ENCODE measurements at places on chromosomes 4 and X.

DNA sequence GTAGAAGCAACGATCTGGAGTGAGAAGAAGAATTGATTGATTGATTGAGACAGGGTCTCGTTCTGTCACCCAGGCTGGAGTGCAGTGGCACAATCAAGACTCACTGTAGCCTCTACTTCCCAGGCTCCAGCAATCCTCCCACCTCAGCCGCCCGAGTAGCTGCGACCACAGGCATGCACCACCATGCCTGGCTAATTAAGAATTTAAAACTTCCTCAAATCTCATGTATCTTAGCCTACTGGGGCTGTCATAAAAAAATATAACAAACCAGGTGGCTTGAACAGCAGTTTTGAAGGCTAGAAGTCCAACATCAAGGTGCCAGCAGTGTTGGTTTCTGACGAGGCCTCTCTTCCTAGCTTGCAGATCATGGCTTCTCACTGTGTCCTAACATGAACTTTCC is 18.3 kb upstream of the TBC1D9 start:
- no peak for DNase-seq

DNA sequence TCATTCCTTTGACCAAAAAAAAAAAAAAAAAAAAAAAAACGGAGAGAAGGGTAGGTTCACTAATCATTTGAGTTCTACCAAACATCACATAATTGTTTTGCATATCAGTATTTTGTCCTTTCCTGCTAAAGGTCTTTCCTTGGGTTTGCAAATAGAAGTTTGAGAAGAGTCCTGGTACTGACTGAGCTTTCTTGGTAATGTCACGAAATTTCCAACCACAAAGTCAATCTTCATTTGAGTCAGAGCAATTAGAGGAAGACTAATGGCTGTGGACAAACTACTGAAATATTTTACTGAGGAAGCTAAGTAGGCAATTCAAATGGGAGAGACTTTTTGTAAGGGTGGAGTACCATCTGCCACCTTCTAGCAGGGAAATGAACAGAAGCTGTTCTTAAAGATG is 21.7 kb upstream of the CD40LG start:
- no peak for DNase-seq

DNA sequence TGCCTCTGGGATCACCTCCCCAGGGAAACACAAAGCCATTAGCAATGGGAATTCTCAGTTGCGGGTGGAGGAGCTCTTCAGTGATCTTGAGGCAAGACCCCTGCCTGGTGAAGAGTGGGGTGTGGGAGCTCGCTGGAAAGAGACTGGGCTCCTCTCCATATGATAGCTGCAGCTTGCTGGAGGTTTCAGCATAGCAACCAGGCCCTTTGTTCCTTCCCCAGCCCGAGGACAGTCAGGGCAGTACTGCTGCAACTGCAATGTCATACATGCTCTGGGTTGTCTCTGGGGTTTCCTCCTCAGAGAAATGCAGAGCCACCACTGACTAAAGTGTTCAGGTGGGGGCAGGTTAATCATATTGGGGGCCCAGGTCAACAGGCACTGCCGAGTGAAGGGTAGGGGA is 81.3 kb downstream of the ARHGAP24 start:
- DNase-seq = no peak

GRCh38 chr4:86174506-86174905 is 185.3 kb downstream of the MAPK10 start:
- DNase-seq = no peak

DNA sequence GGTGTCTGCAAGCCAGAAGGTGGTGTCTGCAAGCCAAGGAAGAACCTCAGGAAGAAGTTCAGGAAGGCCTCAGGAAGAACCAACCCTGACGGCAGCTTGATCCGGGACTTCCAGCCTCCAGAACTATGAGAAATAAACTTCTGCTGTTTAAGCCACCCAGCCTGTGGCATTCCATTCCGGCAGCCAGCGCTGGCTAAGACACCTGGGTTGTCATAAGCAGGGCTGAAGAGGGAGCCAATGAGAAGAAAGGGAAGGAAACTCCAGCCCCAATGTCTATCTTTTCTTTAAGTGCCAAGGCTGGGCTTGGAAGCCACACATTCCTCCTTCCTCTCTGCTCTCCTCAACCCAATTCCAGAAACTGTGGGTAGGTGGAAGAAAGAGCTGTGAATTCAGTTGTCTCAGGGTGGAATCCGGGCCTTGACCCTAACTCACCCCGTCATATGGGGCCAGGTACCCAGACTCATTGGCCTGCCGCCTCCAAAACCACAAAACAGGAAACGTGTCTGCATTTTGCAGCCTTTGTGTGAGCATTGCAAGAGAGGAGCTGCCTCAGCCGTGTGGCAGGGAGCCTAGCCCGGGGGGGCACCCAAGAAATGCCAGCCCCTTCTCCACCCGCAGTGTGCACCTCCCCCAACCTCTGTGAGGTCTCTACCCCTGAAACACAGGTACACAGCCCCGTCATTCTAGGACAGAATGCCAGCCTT is 26.8 kb downstream of the CRMP1 start:
- DNase-seq = no peak

DNA sequence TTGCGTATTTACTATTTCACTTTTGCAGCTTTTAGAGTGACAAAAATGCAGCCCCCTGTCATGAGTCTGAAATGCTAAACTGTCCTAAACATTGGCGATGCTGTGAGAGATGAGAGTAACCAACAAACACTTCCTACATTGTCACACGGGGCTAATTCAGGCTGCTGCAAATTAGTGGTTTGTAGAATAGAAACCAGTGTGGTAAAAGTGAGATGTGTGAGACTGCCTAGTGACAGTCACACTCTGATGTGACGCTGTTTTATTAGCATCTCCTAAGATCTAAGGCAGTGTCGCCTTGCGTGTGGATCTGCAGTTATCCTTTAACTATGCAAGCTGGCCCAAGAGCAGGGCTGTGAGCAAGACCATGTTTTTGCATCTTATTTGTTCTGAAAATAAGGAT is 800.2 kb upstream of the TENM3 start:
- no peak for DNase-seq

- DNase-seq = no peak
These were observed 15.0 kb downstream of the GAB3 start for GRCh38 chrX:154735695-154736393.

GRCh38 chr4:184361443-184361842 is 112.9 kb downstream of the IRF2 start:
- DNase-seq = no peak

GRCh38 chr4:153221783-153222706 is 17.8 kb downstream of the TRIM2 start:
- no peak for DNase-seq

- DNase-seq = no peak
These were observed 12.2 kb downstream of the TADA2B start for GRCh38 chr4:7055111-7055989.

DNA sequence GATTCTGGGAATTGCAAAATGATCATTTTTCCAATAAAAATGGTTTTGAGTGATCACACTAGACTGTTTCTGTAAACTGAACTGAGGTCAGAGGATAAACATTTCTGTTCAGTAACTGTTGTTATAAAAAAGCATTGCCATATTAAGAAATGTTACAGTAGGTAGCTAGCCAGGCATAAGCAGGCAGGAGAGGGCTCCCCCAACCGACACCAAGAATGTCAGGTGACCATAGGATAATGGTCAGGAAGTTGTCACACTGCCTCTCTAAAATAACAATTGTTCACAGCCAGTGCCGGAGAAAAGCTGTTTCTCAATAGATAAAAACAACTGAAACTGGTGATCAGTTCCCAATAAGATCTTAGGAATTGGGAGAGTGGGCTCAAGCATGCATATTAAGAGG is 306.2 kb upstream of the SLIT2 start:
- no peak for DNase-seq

DNA sequence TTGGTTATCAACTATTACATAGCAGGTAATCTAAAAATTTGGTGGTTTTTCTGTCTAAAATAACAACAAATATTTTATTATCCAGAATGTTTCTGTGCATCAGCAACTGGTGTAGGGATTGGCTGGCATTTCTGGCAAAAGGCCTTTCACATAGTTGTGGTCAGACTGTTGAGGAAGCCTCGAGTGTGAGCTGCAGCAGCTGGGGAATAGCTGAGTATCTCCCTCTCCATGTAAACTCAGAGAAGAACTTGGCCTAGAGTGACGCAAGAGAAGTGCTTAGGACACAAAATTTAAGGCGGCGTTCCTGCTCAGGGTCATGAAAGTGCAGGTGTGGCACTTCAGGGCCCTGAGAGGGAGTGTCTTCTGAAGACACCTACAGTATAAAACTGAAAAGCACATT is 558.9 kb downstream of the SPOCK3 start:
- no peak for DNase-seq

DNA sequence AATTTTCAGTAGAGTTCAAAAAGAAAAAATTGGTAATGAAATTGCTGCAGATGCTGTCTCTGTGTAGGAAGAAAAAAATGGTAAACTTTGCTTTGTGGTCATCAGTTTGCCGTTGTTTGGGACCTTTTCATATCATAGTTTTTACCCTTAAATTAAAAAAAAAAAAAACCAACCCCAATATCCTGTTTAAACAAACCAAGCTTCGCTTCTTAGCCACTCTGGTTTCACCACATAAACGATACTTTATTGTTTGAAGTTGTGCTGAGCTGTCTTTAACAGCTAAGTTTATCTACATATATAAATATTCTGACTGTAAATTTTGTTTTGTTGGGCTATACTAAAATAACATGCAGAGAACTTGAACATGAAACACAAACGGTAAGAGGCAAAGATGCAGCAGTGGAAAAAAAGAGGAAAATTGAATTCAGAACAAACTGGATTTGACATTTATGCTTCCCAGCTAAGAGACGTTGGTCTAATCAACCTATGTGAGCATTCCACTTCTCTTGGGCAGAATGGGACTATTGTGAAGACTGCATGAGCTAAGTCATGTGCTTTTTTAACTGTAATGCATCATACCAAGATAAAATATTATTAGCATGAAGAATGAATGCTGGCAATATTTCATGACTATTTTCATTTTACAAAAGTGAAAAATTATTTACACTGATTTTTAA is 15.7 kb upstream of the H2AZ1 start:
- no peak for DNase-seq

- no peak for DNase-seq
These were observed 3.9 kb downstream of the MSMO1 start for GRCh38 chr4:165331359-165331758.
